ENCODE measurements at places on chromosomes 2 and 18.

GRCh38 chr2:178635897-178636296 lies 155.6 kb downstream of the PLEKHA3 start:
- DNase-seq, result no peak

DNA sequence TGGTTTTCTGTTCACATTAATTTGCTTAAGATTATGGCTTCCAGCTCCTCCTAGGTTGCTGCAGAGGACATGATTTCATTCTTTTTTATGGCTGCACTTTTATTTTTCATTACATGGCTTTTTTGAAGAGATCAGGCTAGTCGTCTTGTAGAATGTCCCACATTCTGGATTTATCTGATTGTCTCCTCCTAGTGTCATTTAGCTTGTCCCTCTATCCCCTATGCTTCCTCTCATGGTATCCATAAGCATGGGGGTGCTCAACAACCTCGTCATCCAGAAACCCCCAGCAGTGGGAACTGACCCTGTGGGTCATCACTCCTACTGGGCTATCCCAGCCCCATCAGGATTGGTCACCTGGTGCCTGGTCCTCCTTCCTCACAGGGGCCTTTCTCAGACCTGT lies 49.6 kb downstream of the SERTAD2 start:
- DNase-seq, result no peak

- DNase-seq, result peak; percentile 4
Measured at GRCh38 chr2:163351966-163352365, 383.8 kb downstream of the FIGN start.

- DNase-seq, result no peak
Measured at GRCh38 chr2:20633001-20633400, 17.9 kb downstream of the HS1BP3 start.

GRCh38 chr2:113342650-113343049 lies 63.9 kb upstream of the PAX8 start:
- DNase-seq, result no peak

GRCh38 chr2:129181433-129181832 lies 798.0 kb upstream of the RAB6C start:
- no peak for DNase-seq

GRCh38 chr2:164456619-164457018 lies 164.7 kb downstream of the GRB14 start:
- no peak for DNase-seq

- DNase-seq, result no peak
Measured at GRCh38 chr2:56347881-56348280, 164.1 kb downstream of the CCDC85A start.

- no peak for DNase-seq
Measured at GRCh38 chr2:43616967-43617680, 19.9 kb upstream of the PLEKHH2 start.

DNA sequence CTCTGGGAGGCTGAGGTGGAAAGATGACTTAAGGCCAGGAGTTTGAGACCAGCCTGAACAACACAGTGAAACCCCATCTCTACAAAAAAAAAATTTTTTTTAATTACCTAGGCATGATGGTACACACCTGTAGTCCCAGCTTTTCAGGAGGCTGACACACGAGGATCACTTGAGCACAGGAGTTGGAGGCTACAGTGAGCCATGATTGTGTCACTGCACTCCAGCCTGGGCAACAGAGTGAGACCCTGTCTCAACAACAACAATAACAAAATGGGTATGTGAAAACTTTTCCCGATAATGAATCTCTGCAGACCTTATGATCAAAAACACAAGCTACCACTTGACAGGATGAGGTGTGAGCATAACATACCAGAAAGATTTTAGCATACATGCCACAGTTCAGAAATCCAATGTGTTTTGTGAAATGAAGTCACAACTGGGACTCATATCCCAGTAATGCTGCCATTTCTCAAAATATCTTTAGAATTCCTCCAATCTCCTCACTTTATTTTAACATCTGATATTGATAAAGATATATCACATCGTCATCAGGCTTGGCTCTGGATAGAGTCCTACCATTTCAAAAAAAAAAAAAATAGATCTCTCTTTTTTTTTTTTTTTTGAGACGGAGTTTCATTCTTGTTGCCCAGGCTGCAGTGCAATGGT lies 74.0 kb upstream of the PELI1 start:
- DNase-seq, result no peak

- no peak for DNase-seq
Measured at GRCh38 chr2:62209427-62209991, 13.6 kb downstream of the B3GNT2 start.

DNA sequence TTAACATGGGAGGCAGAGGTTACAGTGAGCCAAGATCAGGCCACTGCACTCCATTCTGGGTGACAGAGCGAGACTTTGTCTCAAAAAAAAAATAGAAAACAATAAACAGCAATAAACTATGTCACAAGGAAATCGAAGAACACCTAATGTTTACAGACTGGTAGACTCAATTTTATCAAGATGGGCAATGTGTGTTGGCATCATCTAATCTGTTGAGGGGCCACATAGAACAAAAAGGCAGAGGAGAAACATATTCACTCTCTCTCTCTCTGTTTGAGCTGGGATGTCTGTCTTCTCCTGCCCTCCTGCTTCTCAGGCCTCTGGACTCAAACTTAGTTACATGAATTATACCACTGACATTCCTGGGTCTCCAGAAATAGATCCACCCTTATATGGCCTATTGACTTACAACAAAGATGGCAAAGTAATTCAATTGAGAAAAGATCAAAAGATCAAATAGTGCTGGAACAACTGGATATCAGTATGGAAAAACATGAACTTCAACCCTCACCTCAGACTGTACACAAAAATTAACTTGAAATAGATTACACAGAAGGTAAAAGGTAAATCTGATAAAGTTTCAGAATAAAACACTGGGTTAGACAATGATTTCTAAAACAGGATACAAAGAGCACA lies 703.8 kb upstream of the CRIM1 start:
- no peak for DNase-seq

- DNase-seq, result no peak
Measured at GRCh38 chr2:171181064-171182049, 20.7 kb upstream of the TLK1 start.

GRCh38 chr2:215262303-215262702 lies 49.6 kb upstream of the ATIC start:
- no peak for DNase-seq

GRCh38 chr2:113111823-113112287 lies 15.5 kb upstream of the IL1RN start:
- no peak for DNase-seq

DNA sequence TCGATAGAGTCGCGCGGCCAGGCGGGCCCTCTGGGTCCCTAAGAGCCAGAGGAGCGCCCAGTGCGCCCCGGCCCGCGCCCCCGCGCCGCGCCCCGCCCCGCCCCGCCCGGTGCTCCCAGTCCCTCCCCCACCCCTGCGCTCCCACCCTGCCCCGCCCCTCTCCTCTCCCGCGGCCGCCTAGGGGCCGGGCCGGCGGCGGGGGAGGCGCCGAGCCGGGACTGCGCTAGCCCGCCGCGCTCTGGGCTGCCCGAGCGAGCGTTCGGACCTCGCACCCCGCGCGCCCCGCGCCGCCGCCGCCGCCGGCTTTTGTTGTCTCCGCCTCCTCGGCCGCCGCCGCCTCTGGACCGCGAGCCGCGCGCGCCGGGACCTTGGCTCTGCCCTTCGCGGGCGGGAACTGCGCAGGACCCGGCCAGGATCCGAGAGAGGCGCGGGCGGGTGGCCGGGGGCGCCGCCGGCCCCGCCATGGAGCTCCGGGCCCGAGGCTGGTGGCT lies at the start of gene GPC1:
GPC1 (plus strand) TSS at position 207 of the 491 bp plus-strand sequence; CDS start at position 463, 256 bp downstream.
- peak; percentile 77 for DNase-seq

DNA sequence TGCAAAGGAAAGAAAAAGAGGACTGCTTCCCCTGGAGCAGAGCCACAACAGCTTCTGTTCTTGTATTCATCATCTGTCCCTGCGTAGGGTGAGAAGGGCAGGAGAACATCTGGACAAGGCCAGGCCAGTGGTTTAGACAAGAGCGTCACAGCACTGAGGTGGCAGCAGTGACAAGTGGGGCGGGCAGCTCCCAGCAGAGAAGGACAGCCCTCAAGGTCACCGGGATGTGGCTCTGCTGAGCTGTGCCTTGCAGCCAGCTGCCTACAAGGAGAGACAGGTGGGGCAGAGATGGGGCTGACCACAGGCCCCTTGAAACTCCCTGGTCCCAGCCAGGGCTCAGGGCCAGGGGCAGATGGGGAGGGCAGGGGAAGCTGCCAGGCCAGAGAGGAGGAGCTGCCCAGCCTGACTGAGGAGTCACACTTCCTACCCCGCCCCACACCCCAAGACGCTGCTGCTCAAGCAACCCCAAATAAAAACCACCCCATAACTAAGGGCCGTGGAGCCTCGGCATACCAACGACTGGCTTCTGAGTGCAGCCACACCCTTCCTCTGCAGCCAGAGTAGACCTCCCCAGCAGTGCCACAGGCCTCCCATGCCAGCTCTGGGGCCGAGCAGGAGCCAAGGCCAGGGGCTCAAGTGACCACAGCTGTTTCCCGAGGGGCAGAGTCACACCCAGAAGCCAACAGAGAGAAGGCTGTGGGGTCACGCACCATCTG lies 5.4 kb downstream of the RAB11FIP5 start:
- DNase-seq, result no peak

GRCh38 chr2:135150725-135151124 lies 98.6 kb downstream of the RAB3GAP1 start:
- no peak for DNase-seq

DNA sequence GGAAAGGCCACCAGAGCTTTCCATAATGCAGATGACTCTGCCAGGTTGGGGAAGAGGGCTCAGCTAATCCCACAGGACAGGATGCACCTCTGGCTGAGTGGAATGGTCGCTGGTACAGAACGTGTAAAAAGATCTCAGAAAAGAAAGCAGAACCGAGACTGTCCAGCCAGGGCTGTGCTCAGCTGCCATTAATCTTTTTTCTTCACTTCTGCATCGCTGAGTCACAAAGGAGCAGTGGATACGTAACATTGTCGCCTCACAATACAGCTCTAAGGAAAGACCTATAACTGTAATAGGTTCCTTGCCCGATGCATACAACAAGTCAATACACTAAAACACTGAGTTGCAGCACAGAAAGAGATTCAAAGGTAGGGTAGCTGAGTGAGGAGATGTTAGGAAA lies 354.2 kb downstream of the EN1 start:
- no peak for DNase-seq

- DNase-seq, result no peak
Measured at GRCh38 chr18:58091099-58091611, 47.1 kb downstream of the NEDD4L start.

- DNase-seq, result no peak
Measured at GRCh38 chr2:88010136-88010535, 6.2 kb downstream of the RNU2-63P start.

DNA sequence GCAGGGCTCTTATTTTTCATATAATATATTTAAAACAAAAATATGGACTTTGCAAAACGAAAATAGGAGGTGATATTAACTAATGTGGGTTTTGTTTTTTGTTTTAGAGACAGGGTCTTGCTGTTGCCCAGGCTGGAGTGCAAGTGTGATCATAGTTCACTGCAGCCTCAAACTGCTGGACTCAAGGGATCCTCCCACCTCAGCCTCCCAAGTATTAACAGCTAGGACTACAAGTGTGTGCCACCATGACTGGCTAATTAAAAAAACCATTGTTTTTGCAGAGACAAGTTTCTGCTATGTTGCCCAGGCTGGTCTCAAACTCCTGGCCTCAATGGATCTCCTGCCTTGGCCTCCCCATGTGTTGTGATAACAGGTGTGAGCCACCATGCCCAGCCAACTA lies 70.4 kb upstream of the FZD5 start:
- no peak for DNase-seq

DNA sequence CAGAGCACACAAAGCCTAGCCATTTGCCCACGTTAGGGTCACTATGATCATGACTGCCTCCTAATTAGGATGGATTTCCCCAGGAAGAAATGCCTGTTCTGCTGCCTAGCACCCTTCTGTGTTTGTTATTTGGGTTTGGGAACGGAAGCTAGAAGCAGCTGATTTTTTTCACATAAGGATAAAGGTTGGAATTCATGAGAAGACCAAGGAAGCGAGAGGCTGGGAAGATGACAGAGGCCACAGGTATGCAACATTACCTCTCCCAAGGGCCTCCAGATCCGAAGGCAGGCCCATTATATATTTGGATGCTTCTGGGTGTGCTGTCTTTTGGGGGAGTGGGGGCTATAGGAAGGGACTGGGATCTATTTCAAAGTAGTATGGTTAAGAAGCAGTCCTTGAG lies 204.7 kb downstream of the FBXO15 start:
- DNase-seq, result no peak

- DNase-seq, result no peak
Measured at GRCh38 chr2:46535360-46535759, 56.0 kb downstream of the TMEM247 start.

DNA sequence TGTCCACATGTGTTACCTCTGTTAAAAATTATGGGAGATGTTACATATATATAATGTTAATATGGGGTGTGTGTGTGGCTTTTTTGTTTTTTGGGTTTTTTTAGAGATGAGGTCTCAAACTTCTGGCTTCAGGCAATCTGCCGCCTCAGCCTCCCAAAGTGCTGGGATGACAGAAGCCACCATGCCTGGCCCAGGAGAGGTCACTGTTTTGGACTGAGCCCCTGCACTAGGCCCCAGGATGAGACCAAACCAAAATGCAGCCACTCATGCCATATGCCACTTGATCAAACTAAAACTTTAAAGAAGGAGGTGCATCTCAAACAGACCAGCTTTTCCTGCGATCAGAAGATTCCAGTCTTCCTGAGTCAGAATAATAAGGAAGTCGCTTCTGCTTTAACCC lies 2.5 kb downstream of the ADI1 start:
- no peak for DNase-seq

DNA sequence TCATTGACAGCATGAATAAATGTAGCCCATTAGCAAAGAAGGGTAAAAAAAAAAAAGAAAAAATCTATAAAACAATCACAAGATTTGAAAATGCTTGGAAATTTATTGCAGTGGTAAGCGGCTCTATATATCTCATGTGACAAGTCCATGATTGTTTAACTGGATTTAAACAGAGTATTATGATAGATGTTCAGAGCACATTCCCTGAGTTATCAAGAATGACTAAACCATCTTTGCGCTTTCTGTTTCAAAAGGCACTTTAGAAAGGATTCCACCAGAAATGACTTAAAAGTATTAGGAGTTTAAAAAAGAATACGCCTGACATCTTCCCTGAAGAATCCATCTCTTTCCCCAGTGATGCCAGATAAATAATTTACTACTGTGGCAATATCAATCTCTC lies 409.5 kb upstream of the UBE2E3 start:
- no peak for DNase-seq

DNA sequence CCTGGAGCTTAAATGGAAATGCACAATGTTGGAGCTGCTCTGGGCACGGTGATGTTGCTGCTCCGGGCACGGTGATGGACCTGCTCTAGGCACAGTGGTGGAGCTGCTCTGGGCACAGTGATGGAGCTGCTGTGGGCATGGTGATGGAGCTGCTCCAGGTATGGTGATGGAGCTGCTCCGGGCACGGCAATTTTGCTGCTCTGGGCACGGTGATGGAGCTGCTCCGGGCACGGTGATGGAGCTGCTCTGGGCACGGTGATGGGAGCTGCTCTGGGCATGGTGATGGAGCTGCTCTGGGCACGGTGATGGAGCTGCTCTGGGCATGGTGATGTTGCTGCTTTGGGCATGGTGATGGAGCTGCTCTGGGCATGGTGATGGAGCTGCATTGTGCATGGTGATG lies 79.7 kb downstream of the LDLRAD4 start:
- DNase-seq, result no peak

Measured in putamen (tissue), 1 donor.